ENCODE measurements at places on chromosomes 1 and 21. TPM values are rescaled to one million over a fixed set of nuclear protein-coding genes. Genes with fewer than 3 reads are reported as not detected.

Gene FMN2
- total RNA-seq = 5.2 TPM

Gene KIF26B
- total RNA-seq = 15.9 TPM

Gene RPE65
- total RNA-seq = not detected

Gene ETV3L
- not detected for total RNA-seq

Gene MARK1
- total RNA-seq = 0.29 TPM

Gene KIF14
- 8.6 TPM for total RNA-seq

Gene FCRL4
- total RNA-seq = not detected

Gene SDC3
- total RNA-seq = 21.9 TPM

Gene C8A
- not detected for total RNA-seq

Gene SPRR3
- not detected for total RNA-seq

Gene LCE2A
- not detected for total RNA-seq

Gene PTCH2
- total RNA-seq = under 0.01 TPM

Gene SLAMF7
- total RNA-seq = not detected

Gene ABCA4
- under 0.01 TPM for total RNA-seq

Gene KAZN
- total RNA-seq = 0.89 TPM

Gene OXCT2
- total RNA-seq = not detected

Gene LCE3E
- total RNA-seq = not detected

Gene GSTM3
- 50.7 TPM for total RNA-seq

Gene CYP4A22
- not detected for total RNA-seq
